ENCODE measurements at places on chromosomes 7 and 10.
A peak's percentile ranks its signal among the peaks of the same experiment; 100 is the strongest.

GRCh38 chr10:91589015-91589657, 43.7 kb downstream of the PPP1R3C start:
- DNase-seq = no peak

DNA sequence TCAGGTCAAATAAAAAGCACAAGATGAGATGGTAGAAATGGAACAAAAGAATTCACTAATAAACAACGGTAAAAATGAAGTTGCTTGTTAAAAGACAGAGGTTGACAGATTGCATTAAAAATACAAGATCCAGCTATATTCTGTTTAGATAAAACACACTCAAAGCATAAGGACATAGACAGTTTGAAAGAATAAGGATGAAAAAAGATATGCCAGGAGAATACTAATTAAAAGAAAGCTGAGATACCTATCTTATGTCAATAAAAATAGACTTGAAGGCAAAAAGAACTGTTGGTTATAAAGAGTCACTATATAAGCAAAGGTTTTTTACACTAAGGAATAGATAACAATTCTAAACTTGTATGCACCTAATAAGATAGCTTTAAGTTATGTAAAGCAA, 105.3 kb downstream of the GPR158 start:
- no peak for DNase-seq

DNA sequence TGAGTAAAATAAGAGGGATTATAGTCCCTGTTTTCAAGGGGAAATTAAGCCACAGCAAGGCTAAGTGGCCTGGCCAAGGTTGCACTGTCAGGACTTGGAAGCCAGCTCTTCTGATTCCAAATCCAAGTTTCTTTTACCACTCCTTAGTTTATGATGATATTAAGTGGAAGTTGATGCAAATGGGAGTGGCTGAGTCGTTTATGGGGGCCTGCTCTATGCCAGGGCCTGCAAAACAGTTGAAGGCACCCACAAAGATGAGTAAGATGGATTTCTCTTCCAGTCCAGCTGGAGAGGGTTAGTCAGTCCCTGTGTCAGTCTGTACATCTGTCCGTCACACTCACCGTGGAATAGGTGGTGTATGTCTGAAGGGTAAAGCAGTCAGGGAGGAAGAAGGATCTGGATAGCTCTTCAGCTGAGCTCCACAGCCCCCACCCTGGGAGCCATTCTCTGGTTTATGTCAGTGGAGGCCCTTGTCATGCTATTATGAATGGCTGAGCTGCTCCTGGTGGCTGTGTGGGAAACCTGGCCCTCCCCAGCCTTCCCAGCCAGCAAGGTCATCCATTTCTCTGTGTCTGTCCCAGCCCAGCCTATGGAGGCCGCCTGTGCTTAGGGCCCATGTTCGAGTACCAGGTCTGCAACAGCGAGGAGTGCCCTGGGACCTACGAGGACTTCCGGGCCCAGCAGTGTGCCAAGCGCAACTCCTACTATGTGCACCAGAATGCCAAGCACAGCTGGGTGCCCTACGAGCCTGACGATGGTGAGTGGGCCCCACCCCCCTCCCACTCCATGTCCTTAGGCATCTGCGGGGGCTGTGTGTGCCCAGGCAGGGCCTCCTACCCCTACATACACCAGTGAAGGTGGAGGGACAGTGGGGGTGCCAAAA, 44.5 kb downstream of the TBATA start:
- DNase-seq = no peak

DNA sequence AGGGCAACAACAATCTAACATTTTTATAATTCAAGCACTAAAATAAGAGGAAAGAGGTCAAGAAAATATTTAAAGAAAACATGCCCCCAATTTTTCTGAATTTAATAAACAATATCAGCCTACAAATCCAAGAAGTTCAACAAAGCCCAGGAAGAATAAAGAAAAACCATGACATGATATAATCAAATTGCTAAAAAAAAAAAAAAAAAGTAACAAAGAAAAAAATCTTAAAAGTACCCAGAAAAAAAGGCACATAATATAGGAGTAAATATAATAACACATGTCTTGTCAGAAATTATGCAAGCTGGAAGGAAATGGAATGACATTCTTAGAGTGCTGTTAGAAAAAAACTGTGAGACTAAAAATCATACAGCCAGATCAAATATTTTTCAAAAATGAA, 151.4 kb downstream of the IMMP2L start:
- DNase-seq = no peak

DNA sequence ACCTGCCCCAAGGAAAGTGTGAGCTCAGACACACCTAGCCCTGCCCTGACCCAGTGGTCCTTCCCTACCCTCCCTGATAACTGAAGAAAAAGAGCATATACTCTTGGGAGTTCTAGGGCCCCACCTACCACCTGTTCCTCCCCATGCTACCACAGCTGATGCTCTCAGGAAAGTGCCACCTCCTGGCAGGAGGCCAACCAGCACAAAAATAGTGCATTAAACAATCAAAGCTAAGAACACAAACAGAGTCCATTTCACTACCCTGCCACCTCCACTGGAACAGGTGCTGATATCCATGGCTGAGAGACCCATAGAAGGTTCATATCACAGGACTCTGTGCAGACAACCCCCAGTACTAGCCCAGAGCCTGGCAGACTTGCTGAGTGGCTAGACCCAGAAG, 288.6 kb upstream of the PHF14 start:
- DNase-seq = peak; percentile 3

DNA sequence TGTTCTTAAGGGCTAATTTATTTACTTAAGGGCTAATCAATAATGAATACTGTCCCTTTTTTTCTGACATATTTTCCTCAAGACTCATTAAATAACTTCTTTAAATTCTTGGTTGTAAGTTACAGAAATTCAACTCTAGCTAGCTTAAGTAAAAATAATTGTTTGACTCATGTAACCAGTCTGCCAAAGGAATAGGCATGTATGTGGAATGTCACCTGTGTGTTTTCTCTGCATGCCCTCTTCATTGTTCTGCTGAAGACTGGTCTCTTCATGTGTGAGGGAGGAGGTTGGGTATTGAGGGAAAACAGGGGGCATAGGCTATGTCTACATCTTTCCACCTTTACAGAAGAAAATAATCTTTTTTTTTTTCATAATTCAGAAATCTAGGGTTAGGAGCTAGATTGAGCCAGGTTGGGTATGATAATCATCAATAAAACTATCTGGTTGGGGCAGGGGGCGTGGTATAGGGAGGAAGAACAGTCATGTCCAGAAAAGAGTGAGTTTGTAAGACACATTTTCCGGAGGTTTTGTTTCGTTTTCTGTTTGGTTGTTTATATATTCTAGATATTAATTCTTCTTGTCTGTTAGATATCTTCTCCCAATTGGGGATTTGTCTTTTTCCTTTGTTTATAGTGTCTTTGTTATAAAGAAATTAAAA, 37.9 kb downstream of the EXOC4 start:
- no peak for DNase-seq

DNA sequence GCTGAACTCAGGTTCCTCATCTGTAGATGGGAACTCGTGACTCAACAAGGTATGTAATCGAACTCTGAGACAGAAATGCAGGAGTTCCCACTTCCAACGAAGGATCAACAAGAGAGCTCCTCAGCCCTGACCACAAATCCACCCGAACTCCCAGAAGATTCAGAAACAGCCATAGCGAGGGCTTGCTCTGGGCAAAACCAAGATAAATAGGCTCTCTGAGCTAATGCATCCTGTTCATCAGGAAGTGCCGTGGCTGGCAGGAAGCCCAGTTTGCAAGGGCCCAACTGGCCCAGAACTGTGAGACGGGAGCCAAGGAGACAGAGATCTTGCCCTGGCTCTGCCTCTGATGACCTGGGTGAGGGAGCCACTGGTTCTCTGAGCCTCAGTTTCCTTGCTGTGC, 141.7 kb upstream of the PFKP start:
- DNase-seq = peak; percentile 52

DNA sequence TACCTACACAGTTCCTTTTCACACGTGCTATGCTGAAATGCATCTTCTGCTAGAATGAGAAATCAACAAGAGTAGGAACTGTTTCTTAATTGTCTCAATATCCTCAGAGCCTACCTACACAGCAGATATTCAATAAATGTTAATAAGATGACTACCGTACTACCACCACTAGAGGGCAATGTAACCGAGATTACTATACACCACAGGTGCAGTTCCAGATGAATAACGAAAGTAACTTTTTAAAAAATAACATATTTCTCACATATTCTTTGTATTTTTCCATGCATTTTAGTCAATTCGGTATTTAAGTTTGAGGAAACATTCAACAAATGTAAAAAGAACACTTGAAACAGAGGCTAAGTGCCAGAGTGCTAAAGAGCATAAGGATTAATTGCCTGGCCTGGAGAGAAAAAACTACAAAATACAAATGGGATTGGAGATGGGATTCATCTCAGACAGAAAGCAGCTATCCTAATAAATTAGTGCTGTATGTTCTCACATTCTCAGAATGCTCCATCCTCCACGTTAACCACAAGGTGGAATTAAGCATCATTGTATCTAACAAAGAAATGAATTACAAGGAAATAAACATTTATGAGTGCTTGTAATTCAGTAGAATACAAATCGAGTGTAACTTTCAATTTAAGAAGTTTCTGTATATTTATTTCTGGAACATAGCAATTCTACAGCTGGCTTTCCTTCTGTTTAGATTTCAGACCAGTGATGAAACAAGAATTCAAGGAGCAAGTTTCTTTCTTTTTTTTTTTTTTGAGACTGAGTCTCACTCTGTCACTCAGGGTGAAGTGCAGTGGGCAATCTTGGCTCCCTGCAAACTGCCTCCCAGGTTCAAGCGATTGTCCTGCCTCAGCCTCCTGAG, 20.3 kb upstream of the HECTD2 start:
- peak; percentile 17 for DNase-seq

DNA sequence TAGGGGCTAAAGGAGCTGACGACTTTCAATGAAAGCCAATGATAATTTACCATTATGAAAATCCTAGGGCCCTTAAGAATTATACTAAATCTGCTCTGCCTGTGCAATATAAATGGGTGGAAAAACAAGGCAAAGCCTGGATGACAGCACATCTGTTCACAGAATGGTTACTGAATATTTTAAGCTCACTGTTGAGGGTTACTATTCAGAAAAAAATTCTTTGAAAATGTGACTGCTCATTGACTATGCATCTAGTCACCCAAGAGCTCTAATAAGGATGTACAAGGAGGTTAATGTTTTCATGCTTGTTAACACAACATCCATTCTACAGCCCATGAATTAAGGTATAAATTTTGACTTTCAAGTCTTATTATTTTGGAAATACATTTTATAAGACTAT, 8.9 kb downstream of the DKK1 start:
- DNase-seq = no peak

GRCh38 chr10:83706952-83707582, 432.2 kb upstream of the GHITM start:
- no peak for DNase-seq

DNA sequence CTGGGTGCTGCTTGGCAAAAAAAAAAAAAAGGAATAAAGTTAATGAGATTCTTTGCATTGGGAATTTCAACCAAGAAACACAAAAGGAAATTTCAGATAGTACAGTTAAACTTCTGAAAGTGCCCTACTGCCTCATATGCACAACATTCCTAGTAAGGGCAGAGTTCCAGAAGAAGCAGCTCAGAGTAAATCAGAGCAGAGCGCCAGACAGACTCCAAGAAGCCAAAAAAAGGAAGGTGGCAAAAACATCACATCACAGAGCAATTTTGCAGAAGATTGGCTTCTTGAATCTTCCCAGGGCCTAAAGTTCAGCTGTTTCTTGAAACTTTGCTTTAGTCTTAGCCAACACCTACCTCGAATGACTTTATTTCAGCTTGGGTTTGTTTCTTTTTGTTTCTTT, 544.1 kb downstream of the XPNPEP1 start:
- DNase-seq = no peak

DNA sequence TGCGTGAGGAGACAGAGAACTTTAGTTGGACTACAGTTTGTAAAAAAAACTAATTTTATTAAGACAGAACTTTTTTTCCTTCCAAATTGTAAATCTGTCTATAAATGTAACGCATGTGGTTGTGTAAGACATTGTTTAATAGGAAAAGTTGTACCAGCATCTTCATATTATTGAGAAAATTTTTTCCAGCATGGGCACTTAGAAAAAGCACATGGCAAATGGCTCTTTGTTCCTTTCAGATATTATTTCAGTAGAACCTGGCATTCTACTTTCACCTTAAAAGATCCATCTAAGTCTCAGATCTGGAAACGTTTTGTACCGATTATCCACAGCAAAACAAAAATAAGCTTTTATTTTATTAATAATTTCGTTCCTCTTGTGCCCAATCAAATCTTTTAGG, 43.2 kb downstream of the ZRANB1 start:
- DNase-seq = no peak

- no peak for DNase-seq
Observed at GRCh38 chr10:109676703-109677102, 246.6 kb downstream of the XPNPEP1 start.

DNA sequence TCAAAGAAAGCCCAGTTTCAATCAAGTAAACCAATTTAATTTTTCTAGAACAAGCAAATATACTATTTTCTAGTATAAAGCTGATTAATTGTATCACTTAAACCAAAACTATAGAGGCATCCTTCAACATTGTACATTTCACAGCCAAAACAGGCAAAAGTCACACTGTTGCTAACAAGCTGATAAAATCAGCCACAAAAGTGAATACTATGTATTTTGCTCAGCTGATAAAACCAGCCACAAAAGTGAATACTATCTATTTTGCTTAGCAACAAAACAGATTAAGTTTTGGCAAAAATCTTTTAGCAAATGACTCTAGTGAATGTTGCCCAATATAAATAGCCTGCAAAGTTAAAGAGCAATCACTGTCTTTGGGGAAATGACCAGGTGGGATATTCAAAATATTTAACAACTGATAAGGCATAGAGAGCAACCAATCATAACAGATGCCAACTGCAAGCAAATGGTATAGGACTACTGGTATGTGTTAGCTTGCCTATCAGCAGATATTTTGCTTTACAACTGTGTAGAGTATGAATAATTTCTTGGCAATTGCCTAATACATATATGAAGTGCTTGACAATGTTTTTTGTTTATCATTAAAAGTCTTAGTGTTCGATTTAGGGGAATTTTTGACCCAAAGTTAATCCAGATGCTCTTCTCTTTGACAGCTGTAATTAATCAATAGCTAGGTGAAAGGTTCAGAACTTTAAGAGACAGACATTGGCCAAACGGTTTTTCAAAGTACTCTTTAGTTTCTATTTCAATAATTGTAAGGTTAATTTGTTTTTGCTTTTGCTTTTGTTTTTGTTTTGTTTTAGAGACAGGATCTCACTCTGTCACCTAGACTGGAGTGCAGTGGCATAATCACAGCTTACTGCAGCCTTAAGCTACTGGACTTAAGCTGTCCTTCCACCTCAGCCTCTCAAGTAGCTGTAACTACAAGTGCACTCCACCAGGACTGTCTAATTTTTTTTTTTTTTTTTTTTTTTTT, 44.4 kb upstream of the SP4 start:
- DNase-seq = no peak

DNA sequence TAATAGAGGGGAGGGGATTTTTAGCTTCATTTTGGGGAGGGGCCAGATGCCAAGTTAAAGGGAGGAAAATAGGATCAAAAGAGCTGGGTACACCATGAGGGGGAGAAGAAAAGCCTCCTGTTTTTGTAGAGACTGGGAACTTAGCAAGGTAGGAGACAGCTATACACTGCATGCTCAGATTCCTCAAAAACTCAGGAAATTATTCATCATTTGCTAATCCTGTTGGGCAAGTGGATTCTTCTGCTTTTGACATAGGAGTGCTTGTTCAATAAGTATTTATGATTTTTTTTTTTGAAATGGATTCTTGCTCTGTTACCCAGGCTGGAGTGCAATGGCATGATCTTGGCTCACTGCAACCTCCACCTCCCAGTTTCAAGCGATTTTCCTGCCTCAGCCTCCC, 73.4 kb downstream of the LYZL2 start:
- DNase-seq = no peak
